ENCODE measurements at places on chromosomes 1 and 21. TPM values are rescaled to one million over a fixed set of nuclear protein-coding genes. Genes with fewer than 3 reads are reported as not detected.

GRCh38 chr1:219991511-219991810, 54.8 kb downstream of the EPRS1 start:
- DNase-seq = no peak

- DNase-seq = no peak
Observed at GRCh38 chr1:6459850-6460265, 6.1 kb downstream of the TNFRSF25 start.

- DNase-seq = no peak
Observed at GRCh38 chr1:109091078-109091838, 694 bp downstream of the TMEM167B start.

DNA sequence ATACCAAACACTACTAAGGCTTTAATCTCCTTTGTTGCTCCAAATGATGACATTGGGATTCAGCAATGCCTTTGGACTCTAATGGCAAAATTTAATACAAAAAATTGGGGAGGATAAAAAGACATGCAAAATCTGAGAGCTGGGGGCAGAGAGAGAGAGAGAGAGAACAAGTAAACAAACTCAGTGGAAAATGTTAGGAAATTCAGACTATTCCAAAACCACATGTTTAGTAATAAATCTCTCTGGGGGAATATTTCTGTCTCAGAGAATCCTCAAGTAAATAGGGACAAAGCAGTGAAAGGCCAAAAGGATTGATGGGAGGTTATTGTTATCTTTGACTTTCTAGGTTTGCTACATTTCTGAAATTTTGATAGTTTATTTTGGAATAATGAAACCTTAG, 65.7 kb downstream of the PLA2G4A start:
- no peak for DNase-seq

GRCh38 chr21:44802396-44803153, 955 bp upstream of the UBE2G2 start:
- no peak for DNase-seq

DNA sequence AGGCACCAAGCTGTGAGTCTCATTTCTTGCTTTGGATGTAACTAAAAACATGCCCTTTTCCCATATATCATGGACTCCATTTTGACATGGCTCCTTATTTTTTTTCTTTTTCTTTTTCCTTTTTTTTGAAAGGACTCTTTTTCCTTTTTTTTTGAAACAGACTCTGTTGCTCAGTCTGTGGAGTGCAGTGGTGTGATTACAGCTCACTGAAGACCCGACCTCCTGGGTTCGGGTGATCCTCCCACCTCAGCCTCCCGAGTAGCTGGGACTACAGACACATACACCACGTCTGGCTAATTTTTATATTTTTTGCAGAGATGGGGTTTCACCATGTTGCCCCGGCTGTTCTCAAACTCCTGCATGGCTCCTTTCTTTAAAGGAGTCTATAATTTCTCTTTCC, 10.4 kb upstream of the SYCP1 start:
- DNase-seq = no peak

- no peak for DNase-seq
Observed at GRCh38 chr1:99170516-99170915, 93.8 kb upstream of the PLPPR4 start.

DNA sequence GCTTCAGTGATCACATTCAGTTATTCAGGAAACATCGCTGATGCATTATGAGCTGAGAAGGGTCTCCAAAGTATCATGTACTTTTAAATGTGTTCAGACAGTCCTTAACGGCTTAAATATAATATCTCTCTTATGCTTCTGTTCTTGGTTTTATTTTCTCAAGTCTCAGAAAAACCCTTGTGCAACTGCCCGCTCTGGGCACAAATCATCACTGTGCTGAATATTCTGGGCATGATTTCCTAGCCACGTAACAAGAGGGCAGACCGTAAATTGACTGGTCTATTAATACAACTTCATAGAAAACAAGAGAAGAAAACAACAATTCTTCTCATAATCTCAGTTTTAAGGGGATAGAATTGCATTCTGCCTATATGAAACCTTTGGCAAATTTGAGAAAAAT, 96.5 kb upstream of the EXO1 start:
- no peak for DNase-seq

- DNase-seq = no peak
Observed at GRCh38 chr1:17683598-17683997, 71.5 kb upstream of the ACTL8 start.

- no peak for DNase-seq
Observed at GRCh38 chr1:206734499-206735142, 36.0 kb upstream of the IL19 start.

DNA sequence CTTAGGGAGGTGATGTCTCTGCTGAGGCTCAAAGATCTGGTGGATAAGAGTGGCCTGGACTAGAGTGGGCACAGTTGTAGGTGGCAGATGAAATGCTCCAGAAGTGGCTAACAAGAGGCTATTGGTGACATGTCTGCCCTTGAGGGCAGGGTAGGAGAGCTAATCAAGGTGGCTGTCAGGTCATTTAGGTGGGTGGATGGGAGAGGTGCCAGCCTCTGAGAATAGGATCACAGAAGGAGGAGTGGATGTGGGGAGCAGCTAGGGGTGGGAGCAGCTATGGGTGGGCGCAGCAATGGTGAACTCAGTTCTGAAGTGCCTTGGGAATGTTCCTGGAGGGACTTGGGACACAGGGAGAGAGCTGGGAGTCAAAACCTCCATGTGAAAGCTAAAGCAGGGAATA, 142.0 kb upstream of the GRIK3 start:
- DNase-seq = no peak

GRCh38 chr1:45669379-45669778, 17.0 kb downstream of the GPBP1L1 start:
- DNase-seq = no peak

GRCh38 chr1:184388971-184389370, 2.1 kb downstream of the C1orf21 start:
- no peak for DNase-seq

DNA sequence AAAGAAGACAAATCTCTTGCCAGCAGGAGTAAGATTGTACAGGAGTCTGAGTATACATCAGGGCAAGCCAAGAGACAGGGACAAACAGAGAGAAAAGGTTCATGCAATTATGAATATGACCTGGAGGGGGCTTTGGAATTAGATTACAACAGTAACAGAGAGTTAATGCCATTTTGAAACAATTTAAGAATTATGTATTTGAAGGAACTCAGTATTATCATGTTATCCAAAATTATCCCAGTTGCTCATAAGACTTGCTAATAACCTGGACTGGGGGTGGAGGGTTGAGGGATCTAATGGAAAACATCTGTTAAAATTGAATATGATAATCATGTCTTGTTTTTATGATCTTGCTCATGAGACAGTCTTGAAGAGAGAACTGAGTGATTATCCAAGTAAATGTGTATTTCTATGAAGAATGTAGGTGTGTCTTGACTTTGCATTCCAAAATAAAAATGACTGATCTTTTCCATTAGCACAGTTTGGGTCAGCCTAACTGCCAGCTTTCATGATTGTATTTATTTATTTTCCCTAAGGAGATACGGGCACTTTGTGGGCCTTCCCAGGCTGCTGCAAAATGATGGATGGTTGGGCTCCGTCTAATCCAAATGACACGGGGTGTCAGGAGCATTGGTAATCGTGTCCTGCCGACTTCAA, 117.7 kb downstream of the ERG start:
- DNase-seq = no peak

- no peak for DNase-seq
Observed at GRCh38 chr1:51736702-51737101, 119.8 kb downstream of the OSBPL9 start.

DNA sequence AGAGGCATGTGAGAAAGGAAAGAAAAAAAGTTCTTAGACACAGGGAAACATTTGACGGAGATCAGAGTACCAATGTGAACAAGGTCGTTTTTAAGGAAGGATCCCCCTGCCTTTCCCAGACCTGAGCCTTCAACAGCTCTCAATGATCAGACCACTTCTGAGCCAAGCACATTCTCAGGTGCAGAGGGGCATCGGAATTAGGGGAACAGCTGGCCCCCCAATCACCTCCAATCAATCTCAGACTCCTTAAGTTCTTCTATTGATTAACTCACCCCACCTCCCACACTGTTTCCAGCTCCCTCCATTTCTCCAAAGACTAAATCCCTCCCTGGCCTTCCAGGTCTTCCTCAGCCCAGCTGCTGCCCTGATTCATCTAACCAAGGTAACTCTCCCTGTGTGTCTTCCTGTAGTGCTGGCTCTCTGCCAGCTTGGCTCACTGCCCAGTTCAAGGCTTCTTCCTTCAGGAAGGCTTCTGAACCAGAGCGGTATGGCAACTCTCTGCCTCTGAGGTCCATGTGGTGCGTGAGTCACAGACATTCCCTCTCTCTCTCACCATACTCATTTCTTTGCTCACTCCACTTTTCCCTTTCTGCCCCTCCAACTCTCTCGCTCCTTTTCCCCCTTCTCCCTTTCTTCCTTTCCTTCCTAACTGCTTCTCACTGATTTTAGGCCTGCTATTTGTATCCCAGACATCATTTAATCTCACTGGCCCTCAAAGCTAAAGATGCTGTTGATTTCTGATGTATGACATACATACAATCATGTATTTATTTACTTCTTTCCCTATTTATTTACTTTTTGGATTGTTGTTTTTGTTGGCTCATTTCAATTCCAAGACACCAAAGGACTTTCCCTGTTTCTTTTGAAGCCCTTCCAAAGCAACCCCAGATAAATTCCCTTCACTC, 18.1 kb downstream of the CFAP45 start:
- no peak for DNase-seq

DNA sequence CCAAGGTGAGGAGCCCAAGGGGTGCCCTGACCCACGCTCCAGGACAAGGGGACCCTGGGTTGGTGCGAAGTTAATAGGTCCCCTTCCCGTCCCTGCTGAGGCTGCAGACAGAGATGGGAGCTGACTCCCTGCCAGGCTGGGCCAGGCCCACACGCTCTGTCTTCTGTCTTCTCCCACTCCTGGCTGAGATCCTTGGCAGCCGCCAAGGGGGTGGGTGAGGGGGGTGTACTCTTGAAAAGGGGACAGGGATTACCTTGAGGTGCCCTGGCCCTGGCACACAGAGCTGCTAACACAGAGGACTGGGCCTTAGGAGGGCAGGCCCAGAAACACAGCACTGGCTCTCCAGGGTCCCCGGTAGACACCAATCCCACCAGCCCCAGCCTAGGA, 11.0 kb upstream of the CTRC start:
- no peak for DNase-seq

DNA sequence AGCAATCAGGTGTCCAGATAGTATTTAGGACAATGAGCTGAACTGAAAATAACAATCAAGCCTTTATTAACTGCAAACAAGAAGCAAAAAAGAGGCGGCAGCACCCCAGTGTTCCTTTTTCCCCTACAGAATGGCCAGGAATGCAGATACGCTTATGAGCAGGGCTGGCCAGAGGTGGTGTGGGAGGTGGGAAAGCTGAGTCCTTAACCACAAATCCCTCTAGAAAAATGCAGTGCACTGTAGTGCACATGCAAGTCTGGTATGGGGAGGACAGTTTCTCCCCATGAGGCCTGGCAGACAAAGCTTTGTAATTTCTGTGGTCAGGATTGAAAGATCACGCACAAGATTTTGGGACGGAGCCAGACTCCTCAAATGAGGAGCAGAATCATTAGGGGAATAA, 10.7 kb upstream of the IFNAR1 start:
- DNase-seq = no peak

DNA sequence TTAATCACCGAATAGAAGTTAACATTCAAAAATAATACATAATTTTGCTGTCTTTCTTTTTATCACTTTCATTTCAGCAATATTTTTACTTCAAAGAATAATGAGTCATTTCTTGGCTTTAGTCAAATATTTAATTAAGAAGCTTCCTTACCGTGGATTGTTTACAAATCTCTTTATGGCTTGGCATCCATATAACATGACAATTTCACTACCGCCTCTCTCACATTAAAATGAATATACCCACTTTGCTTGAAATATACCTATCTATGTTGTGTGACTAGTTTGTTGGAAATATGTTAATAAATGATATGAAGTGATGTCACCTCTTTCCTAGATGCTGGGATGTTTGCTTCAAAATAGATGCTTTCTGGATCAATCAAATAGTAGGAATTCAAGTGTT, 1203.9 kb downstream of the AMY1C start:
- DNase-seq = no peak

- no peak for DNase-seq
Observed at GRCh38 chr1:183998045-183998444, 39.5 kb downstream of the COLGALT2 start.

DNA sequence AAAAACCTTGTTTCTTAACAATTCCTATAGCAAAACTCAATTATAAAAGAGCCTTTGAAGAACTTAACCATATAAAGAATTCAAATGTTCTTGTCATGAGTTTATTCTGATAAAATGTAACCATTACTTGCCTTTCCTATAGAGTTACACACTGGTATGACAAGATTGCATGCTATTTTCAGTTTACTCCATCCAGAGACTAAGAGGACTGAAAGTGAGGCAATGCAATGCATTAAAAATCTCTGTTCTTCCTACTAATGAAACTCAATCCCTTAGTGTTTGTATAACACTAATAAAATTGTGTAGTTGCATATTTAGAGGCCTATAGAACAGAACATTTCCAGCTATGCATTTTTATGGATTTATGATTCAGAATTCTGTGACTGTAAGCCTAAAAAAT, 88.1 kb downstream of the COP1 start:
- DNase-seq = no peak

DNA sequence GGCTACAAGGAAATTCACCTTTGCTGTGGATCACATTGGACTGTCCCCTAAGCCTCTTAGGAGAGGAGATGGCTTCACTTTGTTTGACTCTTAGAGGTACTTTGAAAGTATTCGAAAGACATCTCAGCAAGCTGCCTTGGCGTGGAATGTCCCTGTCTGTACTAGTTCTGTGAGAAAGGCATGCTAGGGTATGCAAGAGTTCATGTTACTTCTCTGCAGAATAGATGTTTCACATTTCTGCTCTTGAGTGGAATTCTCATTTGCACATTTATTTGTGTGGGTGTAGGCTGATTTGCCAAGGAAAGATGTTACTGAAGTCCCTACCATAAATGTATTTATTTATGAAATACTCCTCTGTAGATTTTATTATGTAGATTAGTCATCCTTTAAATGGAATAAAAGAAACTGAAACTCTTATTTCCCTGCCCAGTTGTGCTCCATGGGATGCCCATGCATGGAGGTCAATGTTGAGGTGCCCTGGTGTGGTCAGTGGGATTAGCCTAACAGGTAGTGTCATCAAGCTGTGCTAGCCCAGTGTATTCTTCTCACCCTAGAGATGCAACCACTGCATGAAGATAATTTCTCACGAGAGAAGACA, 13.8 kb downstream of the MIA3 start:
- DNase-seq = no peak

Gene F5
- 1.9 TPM for polyA plus RNA-seq

Gene FMO5
- 9.3 TPM for polyA plus RNA-seq

Gene FNDC5
- 40.6 TPM for polyA plus RNA-seq

Gene SCCPDH
- 49.3 TPM for polyA plus RNA-seq

Gene KCND3
- polyA plus RNA-seq = 1.6 TPM

Gene TDRKH
- polyA plus RNA-seq = 11.7 TPM

Gene ARHGAP30
- 2.6 TPM for polyA plus RNA-seq

Gene SLFNL1
- 0.27 TPM for polyA plus RNA-seq

Gene DMRTB1
- not detected for polyA plus RNA-seq

Gene MMEL1
- 2.5 TPM for polyA plus RNA-seq

Gene CFHR1
- polyA plus RNA-seq = 4.3 TPM

Gene APCS
- polyA plus RNA-seq = not detected

Gene ELAVL4
- 6.5 TPM for polyA plus RNA-seq

Gene IFT25
- polyA plus RNA-seq = 66.6 TPM

Gene FALEC
- polyA plus RNA-seq = 0.64 TPM
